ENCODE measurements at places on chromosomes 4 and X. TPM values are rescaled to one million over a fixed set of nuclear protein-coding genes. Genes with fewer than 3 reads are reported as not detected.

GRCh38 chrX:24760363-24761000 is 66.8 kb downstream of the POLA1 start:
- DNase-seq, result no peak

DNA sequence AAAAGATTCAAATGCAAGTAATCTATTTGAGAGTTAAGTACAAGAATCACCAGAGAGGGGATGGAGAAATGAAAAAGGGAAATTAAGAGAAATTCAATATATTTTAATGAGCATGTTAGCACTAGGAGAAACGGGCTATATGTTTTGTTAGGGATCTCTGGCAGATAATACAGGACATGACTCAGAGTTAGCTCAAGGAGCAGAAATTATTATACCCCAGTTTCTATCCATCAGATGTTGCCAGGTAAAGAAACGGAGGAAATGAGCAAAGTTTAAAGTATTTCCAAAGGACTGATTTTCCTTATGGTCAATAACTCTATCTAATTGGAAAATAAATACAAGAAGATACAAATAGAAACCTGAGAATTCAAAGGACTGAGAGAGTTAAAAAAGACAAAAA is 867.6 kb downstream of the TRAM1L1 start:
- DNase-seq, result no peak

- DNase-seq, result no peak
Observed at GRCh38 chr4:34464196-34464595, 1780.1 kb downstream of the ARAP2 start.

Gene PPEF1
- not detected for total RNA-seq
